Ascending aorta (tissue), 2 donors: ENCODE measurements at places on chromosomes 6 and 20.

DNA sequence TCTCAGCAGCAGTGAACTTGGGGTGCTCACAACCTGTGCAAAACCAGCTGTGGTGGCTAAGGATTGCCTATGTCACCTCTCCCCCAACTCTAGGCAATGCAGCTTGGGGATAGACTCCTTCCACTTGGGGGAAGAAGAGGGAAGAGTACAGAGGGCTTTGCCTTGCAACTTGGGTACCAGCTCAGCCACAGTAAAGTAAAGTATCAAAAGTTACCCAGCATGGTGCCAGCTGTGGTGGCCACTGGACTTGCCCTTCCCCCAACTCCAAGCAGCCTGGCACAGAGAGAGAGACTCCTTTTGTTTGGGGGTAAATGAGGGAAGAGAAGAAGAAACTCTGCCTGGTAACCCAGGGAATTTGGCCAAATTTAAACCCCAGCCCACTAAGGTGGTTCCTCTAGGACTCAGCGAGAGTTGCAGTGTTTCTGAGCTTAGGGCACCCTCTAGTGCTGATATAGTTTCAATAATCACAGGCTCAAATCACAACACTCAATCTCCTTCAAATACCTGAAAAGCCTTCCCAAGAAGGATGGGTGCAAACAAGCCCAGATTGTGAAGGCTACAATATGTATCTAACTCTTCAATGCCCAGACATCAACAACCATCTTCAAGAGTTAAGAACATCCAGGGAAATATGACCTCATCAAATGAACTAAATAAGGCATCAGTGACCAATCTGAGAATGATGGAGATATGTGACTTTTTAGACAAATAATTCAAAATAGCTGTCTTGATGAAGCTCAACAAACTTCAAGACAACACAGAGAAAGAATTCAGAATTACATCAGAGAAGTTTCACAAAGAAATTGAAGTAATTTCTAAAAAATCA lies 7.6 kb upstream of the DEFB129 start:
- no peaks in the 10 kb centered on the region for H3K4me1 ChIP-seq
- DNase-seq, result no peak

DNA sequence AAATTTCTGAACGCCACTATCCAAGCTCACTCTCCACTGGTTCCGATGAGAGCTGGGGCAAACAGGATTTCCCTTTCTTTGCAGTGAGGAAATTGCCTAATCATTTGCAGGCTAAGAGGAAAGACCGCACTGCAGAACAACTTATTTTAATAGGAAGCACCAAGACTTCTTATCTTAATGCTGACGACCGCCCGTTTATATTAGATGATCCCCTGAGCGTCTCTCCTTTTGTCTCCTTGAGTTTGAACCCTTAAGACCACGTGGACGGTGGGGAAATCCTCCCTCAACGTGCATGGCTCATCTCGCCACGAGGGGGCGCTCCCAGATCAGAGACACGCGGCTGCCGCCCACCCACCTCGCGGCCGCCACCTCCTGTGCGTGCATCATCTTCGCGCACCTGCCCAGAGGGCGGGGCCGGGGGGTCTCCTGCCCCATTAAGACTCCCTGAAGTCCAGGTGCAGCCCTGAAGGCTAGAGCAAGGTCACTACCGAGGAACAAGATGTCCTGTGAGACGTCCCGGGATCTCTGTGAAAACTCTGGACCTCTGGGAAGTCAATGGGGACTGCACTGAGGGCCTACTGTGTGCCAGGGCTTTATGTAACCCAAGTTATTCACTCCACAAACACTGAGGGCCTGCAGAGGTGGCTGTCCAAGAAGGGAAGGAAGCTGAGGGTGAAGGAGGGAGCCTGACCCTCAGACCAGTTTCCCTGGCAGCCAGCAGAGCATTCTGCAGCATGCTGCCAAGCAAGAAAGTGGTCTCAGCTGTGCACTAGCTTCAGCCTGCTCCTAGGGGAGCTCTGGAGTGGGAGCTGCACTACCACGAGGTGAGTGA lies 28.1 kb downstream of the PDYN start:
- no peaks in the 10 kb centered on the region for H3K27me3 ChIP-seq
- H3K4me3 ChIP-seq, result peak overlapping the region; percentile 38
- H3K27ac ChIP-seq, result no peak overlapping the region
- peaks cover 3% of the 10 kb centered on the region for H3K4me1 ChIP-seq
- no peak for DNase-seq
- no peaks in the 10 kb centered on the region for H3K36me3 ChIP-seq

- no peaks in the 10 kb centered on the region for H3K27me3 ChIP-seq
- no peak overlapping the region for H3K4me3 ChIP-seq
- no peak for DNase-seq
Measured at GRCh38 chr6:31169123-31169857, 1.2 kb downstream of the POU5F1 start.

- H3K4me3 ChIP-seq, result no peak overlapping the region
- no peak for DNase-seq
- no peaks in the 10 kb centered on the region for H3K27me3 ChIP-seq
- H3K27ac ChIP-seq, result no peak overlapping the region
- no peaks in the 10 kb centered on the region for H3K36me3 ChIP-seq
Measured at GRCh38 chr6:129744201-129744879, 34.4 kb upstream of the ARHGAP18 start.

DNA sequence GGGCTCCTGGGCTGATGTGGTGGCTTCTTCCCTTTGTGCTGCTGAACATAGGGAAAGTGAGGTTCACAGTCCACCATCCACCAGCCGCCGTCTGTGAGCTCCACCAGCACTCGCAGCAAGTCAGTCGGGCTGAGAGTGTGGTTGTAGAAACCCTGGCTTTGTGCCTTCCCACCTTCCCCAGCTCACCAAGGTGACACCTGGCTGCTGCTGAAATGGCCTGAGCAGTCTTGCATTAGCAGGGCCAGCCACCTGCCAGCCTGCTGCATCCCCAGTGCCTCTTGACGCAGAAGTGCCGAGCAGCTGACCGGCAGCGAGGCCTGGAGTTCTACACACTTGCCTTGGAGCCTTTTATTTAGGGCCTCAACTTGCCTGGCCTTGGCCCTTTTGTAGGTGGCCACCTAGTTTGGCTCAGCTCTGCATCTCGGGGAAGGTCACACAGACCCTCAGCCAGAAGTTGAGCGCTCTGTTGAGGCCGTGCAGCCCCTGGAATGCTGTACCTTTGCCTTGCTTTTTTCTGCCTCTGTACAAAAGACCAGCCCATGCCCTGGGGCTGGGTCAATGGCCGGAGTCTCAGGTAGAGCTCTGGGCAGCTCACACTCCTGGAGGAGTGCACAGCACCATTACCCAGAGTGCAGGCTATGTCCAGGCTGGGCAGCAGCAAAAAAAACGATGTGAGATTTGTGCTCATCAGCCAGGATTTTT lies 76.5 kb downstream of the PTPN1 start:
- H3K27ac ChIP-seq, result no peak overlapping the region
- no peak overlapping the region for H3K4me3 ChIP-seq
- no peaks in the 10 kb centered on the region for H3K27me3 ChIP-seq
- H3K36me3 ChIP-seq, result peaks cover 45% of the 10 kb centered on the region

- H3K4me1 ChIP-seq, result no peaks in the 10 kb centered on the region
- H3K27ac ChIP-seq, result no peak overlapping the region
- no peaks in the 10 kb centered on the region for H3K27me3 ChIP-seq
- no peak for DNase-seq
- no peaks in the 10 kb centered on the region for H3K36me3 ChIP-seq
- no peak overlapping the region for H3K4me3 ChIP-seq
Measured at GRCh38 chr20:39213476-39214145, 251.5 kb downstream of the DHX35 start.

DNA sequence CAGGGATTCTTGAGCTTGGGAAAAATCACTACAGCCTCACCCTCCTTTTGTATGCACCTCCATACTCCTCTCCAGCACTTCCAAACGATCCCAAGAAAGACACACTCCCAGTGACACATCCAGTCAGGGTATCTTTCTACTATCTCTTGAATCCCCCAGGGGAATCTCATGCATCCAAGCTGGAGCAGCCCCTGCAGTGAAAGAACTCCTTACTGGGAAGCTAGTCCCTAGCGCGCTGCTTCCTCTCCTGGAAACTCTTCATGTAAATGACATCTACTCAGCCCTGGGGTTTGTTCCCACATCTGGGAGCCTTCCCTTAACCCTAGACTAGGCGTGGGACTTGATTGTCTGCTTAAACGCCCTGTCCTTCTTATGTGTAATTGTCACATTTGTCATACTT lies 329.1 kb upstream of the QKI start:
- no peaks in the 10 kb centered on the region for H3K36me3 ChIP-seq
- H3K4me3 ChIP-seq, result no peak overlapping the region
- H3K27me3 ChIP-seq, result no peaks in the 10 kb centered on the region
- no peak overlapping the region for H3K27ac ChIP-seq
- no peaks in the 10 kb centered on the region for H3K4me1 ChIP-seq
- no peak for DNase-seq
